ENCODE measurements at places on chromosomes 4 and X.

DNA sequence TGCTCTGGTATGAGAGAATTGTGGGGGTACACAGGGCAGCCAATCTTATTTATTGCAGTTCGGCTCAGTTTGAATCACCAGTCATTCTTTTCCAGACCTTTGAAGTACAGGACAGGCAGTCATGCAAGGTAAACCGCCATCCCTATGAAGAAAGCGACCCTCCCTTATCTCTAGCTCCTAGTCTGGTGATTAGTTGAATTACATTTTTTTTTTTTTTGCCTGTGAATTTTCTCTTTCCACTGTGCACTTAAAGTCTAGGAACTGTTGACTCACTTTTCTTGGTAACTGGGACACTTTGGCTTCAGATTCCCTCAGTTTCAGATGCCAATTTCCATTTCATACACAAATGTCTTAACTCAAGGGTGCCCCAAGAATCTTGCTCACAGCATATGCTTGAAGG, 82.4 kb upstream of the FAM9C start:
- no peak for DNase-seq

- DNase-seq = no peak
Observed at GRCh38 chrX:107565931-107566603, 62.2 kb upstream of the PRPS1 start.

GRCh38 chr4:40461879-40462278, 126.7 kb downstream of the CHRNA9 start:
- no peak for DNase-seq

DNA sequence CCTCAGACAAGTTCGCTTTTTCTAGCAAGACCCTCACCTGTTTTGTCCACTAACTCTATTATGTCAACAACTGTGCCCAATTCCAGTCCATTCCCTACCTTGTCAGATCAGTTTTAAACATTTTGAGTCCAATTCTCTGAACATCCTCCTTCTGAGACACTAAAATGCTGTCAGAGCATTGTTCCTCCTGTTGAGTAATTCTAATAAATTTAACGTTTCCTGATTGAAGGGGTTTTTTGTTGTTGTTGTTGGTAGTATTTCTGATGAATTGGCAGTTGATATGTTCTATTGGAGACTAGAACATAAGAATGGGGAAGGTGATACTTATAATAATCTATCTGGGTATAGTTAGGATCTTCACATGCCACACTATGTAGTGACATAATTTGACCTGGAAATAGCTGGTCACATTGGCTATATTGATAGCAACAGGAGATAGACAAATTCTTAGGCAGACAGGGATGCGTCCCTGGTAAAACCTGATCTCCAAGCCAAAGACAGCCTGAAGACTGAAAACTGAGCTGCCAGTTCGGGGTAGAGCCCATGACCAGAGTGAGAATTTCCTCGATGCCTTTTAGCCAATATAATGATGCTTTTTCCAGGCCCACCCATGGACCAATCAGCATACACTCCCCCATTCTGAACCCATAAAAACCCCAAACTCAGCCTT, 12.4 kb upstream of the CXCL2 start:
- no peak for DNase-seq

- no peak for DNase-seq
Observed at GRCh38 chrX:113594123-113594841, 753.7 kb upstream of the AMOT start.

DNA sequence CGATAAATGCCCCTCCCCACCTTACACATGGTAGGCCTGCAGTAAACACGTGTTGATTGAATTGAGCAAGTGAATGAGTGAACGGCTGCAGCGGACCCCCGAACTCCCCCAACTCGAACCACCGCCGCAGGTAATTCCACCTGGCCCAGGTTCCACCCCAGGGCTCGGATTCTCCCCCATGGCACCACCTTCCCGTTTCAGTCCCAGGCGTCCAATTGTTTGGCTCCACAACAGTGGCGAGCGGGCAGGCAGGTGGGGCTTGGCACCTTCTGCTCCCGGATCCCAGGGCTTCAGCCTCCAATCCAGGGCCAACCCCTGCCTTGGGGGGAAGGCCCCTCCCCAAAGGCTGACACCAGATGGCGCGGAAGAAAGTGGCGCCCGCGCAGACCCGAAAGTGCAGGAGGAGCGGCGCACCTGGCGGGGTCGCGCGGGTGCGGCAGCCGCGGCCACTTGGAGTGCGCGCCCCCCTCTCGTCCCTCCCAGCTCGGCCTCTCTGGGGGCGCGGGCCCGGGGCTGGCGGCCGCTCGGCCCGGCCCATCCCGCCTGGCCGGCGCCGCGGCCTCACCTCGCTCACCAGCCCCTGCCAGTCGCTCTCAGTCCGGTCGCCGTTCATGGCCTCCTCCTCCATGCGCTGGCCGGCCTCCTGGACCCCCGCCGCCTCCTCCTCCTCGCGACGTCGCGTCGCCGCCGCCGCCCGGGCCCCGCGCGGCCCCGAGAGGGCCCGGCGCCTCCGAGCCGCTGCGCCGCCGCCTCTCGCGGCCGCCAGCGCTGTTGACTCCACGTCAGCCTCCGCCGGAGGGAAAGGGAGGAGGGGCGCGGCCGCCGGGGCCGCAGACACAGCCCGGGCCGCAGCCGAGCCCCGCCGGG, at the start of gene CCDC149:
Gene CCDC149, minus strand, starts transcription at position 791 of the 867 bp plus-strand sequence. Its CDS starts 178 bp downstream, at position 613.
- DNase-seq = no peak

- DNase-seq = no peak
Observed at GRCh38 chr4:145181091-145181501, 707 bp upstream of the OTUD4 start.

DNA sequence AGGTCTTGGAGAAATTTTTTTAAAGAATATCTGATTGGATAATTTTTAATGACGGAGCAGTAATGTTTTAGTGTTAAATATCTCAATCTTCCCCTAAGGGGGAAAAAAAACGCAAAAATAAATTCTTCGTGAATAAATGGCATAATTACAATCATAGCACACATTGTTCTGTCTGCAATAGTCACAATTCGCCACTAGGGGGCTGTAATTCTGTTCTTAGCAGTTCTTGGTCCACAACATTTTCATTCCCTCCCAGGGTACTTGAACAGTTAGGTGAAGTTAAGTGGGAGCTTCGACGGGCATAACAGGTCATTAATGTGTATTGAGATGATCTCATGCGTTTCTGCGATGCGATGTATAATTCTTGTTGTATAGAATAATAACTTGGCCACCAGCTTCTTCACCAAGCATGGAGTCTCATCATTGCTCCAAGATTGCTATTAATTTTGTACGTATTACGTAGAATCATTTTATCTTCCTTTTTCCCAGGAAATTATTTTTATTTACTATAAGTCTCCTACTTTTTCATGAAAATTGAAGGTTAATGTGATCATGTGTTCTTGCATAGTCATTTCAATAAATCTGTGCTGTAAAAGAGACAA, 27.2 kb downstream of the HTR2C start:
- DNase-seq = no peak

GRCh38 chr4:109928327-109929045, 15.8 kb downstream of the EGF start:
- DNase-seq = no peak

GRCh38 chr4:188145601-188146000, 6.4 kb downstream of the TRIML1 start:
- DNase-seq = no peak

DNA sequence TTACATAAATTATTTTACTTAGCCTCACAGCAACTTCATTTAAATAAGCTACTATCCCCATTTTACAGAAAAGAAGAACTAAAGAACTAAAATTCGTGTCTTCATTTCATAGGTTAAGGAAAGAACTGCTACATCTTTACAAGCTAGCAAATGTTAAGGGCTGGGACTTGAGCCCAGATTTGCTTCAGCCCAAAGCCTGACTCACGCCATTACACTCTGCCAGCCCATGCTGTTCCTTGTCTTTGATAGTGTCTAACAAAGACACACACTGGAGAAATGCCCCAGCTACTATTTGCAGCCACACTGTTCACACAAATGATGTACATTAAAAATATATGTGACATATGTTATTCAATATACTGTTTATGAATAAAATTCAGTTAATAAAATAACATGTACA, 29.0 kb upstream of the ERVMER34-1 start:
- DNase-seq = no peak

DNA sequence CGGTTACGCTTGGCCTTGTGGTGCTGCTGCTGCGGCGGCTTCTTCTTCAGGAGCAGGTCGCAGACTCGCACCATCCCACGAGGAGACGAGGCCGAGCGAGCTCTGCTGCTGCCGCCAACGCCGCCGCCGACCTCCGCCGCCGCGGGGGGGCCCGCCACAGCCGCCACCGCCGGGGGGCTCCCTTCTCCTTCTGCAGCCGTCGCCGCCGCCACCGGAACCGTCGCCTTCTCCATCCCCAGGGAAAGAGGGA, 237 bp downstream of the ANKRD17 start:
- DNase-seq = no peak

- DNase-seq = no peak
Observed at GRCh38 chr4:61318431-61318830, 118.3 kb downstream of the ADGRL3 start.

- no peak for DNase-seq
Observed at GRCh38 chrX:100994352-100995281, 25.1 kb downstream of the ARL13A start.

DNA sequence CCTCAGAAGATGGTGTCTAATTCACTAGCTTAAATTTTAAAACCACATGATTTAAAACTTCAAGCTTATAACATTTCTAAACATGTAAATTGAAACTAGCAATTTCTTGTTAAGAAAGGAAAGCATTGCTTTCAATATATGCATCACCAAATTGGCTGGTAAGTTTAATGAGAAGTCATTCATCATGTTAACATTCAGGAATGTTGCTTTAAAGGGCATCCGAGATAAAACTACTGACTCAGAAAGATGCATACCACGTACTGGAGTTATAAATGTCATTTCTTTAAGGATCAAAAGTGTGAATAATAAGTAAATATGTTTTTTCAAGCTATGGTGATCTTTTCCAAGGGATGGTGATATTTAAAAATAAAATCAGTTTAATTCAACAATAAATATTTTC, 83.3 kb upstream of the VCX2 start:
- no peak for DNase-seq

DNA sequence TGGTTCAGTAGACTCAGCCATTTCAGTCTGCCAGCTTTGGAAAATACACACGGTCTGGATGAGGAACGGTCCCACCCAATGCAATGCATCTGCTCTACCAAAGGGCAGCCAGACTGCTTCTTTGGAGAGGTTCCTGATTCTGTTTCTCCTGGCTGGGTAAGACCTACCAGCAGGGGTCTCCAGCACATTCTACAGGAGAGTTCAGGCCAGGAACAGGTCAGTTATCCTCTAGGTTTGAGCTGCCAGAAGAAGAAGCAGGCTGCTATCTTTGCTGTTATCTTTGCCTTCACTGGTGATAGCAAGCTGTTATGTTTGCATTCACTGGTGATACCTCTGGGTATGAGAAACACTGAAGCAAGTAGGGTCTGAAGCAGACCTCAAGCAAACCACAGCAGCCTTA, 45.5 kb upstream of the PBDC1 start:
- no peak for DNase-seq

DNA sequence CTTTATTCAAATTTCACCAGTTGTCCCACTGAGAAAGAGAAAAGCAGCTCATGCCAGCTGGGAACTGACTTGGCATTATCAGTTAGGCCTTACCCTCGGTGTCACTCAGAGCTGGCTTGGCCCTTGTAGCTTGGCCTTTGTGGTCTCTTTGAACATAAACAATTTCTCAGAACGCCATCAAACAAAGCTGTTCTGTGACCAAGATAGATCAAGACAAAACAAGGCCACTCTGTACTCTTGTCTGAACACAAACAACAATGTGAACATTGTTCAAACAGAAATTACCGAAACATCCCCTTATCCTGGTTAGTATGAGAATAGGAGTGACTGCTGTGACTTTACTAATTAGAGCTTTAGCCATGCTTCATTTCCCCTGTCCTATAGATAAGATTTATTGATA, 57.2 kb downstream of the DIPK2B start:
- no peak for DNase-seq

- no peak for DNase-seq
Observed at GRCh38 chr4:4866866-4867374, 7.5 kb downstream of the MSX1 start.

- DNase-seq = no peak
Observed at GRCh38 chrX:21305799-21306336, 68.3 kb upstream of the CNKSR2 start.

GRCh38 chr4:11722223-11722622, 293.5 kb upstream of the HS3ST1 start:
- DNase-seq = no peak

- DNase-seq = no peak
Observed at GRCh38 chr4:81606166-81606565, 134.5 kb upstream of the RASGEF1B start.

GRCh38 chrX:45196701-45197100, 4.0 kb downstream of the DIPK2B start:
- DNase-seq = no peak

DNA sequence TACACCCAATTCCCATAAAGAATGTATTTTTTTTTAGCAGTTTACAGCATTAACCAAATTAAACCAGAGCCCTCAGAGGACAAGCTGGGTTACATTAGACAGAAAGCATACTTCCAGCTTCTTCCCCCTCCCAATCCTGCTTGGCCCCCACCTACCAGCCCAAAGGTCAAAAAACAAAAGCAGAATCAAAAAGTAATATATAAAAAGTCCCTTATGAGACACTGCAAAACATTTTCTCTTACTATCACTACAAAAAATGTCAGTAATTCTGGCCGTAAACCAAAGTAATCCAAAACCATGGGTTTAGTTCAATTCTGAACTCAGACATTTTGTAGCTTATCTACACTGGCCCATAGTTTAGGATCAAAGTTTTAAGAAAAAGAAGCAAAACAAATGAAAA, 38.0 kb downstream of the APBB2 start:
- DNase-seq = no peak

- no peak for DNase-seq
Observed at GRCh38 chr4:4344915-4345527, 41.9 kb upstream of the NSG1 start.

DNA sequence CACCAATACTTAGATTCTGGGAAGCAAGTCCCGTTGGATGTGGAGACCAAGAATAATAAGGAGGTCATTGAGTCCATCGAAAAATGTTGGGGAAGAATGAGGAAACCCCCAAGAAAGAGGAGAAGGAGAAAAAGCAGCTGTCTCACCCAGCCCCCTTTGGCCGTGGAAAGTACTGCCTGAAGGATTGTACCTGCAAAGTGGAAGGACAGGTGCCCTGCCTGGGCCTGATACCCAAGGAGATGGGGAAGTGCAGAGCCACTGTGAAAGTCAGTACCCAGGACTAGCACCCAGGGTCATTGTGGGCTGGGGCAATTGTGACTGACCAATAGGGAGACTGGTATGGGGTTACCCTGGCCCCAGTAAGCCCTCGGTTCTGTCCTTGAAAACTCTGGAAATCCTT, 13.8 kb upstream of the CFAP299 start:
- DNase-seq = no peak

DNA sequence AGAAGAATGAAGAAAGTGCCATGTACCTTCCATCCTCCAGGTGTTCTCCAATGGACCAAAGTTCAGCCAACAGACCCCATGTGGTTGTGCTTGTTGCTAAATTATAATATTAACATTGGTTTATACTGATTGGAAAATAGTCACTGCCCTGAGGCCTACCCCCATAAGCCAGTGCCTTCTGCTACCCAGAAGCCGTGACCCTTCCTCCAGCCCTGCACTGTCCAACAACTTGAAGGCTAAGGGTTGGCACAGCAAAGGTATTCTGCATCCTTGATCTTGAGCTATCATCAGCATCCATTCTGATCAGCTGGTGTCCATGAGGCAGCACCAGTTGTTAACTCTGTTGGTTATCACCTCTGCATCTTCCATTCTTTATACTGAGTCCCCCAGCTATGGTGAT, 66.2 kb upstream of the BMPR1B start:
- DNase-seq = no peak

GRCh38 chr4:95232358-95233156, 316.2 kb downstream of the UNC5C start:
- DNase-seq = no peak

- DNase-seq = no peak
Observed at GRCh38 chrX:43328358-43328946, 327.6 kb upstream of the MAOA start.
